ENCODE measurements at places on chromosomes 13 and 19. TPM values are rescaled to one million over a fixed set of nuclear protein-coding genes. Genes with fewer than 3 reads are reported as not detected.

- no peak overlapping the region for H3K4me3 ChIP-seq
- no peaks in the 10 kb centered on the region for H3K27me3 ChIP-seq
- no peaks in the 10 kb centered on the region for H3K4me1 ChIP-seq
- no peak overlapping the region for H3K27ac ChIP-seq
Observed at GRCh38 chr19:43913383-43913782, 21.7 kb downstream of the ZNF45 start.

GRCh38 chr13:46641274-46642081 is 88.5 kb downstream of the LRCH1 start:
- no peaks in the 10 kb centered on the region for H3K27me3 ChIP-seq
- no peak overlapping the region for H3K27ac ChIP-seq
- H3K36me3 ChIP-seq: no peaks in the 10 kb centered on the region
- H3K4me1 ChIP-seq: peaks cover 18% of the 10 kb centered on the region

DNA sequence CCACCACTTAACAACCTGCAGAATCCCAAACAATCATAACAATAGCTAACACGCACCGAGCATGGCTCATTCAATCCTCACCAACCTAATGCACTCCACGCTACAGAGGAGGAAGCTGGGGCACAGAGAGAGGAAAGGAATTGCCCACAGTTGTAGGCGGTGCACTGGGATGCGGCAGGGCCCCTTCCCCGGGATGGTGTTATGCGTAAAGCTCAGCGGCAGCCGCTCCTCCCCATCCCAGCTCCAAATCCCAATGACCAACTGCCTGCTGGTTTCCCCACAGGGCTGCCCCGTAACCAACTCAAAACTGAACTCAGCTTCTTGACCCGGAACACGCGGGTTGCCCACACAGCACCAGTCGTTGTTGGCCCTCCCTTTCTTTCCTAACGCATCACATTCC is 42.2 kb downstream of the SERP2 start:
- no peaks in the 10 kb centered on the region for H3K27me3 ChIP-seq
- H3K4me3 ChIP-seq: no peak overlapping the region
- peaks cover 12% of the 10 kb centered on the region for H3K4me1 ChIP-seq
- no peak overlapping the region for H3K27ac ChIP-seq
- H3K36me3 ChIP-seq: no peaks in the 10 kb centered on the region

DNA sequence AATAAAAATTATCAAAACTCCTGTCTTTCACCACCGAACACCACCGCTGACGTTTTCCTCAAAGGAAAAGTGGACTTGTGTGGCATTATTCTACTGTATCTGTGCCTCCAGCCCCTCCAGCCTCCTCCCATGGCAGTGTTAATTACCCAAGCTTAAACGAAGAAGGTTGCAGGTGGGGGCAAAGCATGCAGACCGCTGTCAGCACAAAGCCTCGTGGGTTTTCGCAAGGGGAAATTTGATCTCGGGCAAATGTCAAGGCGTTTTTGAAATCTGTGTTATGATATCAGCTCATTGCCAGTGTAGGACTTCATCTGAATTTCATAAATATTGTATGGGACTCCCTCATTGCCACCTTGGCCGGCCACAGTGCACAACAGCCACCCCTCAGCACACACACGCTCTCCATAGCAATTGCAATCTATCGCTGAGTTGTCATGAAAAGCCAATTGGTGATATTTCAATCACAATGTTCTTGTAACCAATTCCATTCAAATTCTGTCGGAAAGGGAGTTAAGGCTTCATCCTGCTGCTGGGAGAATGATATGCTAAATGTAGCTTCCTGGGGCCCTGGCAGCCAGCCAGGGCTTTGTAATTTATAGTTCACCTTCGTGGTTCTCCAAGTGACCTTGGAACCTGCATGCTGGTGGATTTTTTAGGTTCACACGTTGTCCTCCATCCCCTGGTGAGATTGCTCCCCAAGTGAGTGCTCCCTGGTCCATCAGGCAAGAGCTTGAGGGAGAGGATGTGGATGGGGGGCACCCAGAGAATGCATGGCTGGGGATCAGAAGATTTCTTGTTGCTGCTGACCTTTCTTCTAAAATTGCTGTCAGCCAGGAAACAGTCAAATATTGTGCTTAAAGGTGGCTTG is 16.6 kb downstream of the CHST8 start:
- H3K27me3 ChIP-seq: no peaks in the 10 kb centered on the region
- H3K4me3 ChIP-seq: no peak overlapping the region
- no peak overlapping the region for H3K27ac ChIP-seq
- no peak for DNase-seq
- H3K4me1 ChIP-seq: no peaks in the 10 kb centered on the region

DNA sequence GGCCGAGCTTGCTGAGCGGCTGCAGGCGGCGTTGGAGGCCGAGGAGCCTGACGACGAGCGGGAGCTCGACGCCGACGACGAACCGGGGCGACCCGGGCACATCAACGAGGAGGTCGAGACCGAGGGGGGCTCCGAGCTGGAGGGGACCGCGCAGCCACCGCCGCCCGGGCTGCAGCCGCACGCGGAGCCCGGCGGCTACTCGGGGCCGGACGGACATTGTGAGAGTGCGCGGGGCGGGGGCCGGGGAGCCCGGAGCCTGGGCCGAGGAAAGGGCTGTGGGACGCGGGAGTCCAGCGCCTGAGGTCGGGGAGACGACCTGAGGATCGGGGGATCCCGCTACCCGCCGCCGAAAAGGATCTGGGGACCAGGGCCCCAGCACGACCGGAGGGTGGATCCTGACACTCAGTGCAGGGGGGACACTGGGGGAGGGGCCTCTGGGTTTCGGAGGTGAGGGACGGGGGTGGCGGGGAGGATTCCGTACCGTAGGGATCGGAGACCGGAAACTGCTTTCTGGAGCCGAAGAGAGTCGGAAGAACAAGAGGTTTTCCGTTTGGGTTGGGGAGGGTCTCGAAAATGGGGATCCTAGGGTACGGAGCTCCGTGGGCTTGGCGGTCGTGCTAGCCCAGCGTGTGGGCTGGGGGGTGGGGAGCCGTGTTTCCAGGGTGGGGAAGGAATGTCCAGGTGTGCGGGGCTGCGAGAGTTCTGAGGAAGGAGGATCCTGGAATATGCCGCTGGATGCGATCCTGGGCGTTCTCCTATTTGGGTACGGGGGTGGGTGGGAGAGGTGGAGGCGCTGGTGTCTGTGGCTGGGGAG is 616 bp downstream of the HNRNPUL1 start:
- no peak for DNase-seq
- peak overlapping the region; percentile 77 for H3K27ac ChIP-seq
- H3K36me3 ChIP-seq: peaks cover 32% of the 10 kb centered on the region
- peak overlapping the region; percentile 91 for H3K4me3 ChIP-seq
- H3K4me1 ChIP-seq: peaks cover 37% of the 10 kb centered on the region

DNA sequence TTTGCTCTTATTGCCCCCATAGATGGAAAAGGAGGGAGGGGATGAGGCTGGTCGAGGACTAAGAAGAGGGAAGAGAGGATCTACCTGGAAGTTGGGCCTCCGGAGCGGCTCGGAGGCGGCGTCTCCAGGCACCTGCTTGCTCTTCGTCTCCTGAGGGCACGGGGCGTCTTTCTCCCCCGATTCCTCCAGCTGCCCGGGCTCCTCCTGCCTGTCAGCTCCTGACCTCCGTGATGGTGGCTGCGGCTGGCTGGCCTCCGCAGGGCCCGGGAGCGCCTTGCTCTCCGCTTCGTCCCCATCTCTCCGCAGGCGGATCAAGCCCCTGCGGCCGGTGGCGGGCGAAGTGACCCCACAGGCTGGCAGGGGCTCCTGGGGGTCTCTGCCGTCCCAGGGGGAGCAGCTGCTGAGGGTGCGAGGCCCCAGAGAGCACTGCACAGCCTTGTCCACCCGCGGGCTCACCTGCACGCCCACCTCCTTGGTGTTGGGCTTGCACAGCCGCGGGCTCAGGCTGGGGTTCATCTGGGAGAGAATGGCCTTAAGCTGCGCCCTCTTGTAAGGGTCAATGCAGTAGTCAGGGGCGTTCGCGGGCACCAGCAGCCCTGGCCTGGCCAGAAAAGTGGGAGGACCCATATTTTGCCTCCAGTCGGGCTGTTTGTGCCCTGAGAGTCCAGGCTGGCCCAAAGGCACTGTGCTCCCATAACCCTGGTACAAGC is 3.8 kb downstream of the ZAR1L start:
- peaks cover 20% of the 10 kb centered on the region for H3K4me1 ChIP-seq
- no peaks in the 10 kb centered on the region for H3K27me3 ChIP-seq
- no peaks in the 10 kb centered on the region for H3K36me3 ChIP-seq
- H3K4me3 ChIP-seq: no peak overlapping the region

The THSD1 gene
- polyA plus RNA-seq: 0.52 TPM
